Activated naive CD8-positive, alpha-beta T cell treated with anti-CD3 and anti-CD28 coated beads for 36 hours (primary cell): ENCODE measurements at places on chromosomes 7 and 10.

DNA sequence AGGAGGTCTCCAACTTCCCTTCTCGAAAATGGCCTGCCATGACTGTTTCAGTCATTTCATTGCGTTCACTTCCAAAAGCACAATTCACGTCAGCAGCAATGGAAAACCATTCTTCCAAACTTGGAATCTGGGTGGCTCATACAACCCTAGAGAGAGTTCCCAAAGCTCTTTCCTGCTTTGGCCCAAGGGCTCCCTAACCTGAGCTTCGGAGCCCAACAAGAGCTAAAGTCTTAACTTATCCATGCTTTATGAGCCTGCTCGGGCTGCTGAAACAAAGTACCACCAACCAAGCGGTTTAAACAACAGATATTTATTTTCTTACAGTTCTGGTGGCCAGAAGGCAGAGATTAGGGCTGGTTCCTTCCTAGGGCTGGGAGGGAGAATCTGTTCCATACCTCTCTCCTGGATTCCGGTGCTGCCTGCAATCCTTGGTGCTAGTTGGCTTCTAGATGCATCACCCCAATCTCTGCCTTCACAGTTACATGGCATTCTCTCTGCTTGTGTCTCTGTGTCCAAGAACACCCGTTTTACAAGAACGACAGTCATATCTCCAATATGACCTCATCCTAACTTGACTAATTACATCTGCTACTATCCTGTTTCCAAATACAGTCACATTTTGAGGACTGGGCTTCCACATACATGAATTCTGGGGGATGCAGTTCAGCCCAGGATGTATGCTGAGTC lies 33.5 kb downstream of the CAMK2B start:
- DNase-seq: no peak

DNA sequence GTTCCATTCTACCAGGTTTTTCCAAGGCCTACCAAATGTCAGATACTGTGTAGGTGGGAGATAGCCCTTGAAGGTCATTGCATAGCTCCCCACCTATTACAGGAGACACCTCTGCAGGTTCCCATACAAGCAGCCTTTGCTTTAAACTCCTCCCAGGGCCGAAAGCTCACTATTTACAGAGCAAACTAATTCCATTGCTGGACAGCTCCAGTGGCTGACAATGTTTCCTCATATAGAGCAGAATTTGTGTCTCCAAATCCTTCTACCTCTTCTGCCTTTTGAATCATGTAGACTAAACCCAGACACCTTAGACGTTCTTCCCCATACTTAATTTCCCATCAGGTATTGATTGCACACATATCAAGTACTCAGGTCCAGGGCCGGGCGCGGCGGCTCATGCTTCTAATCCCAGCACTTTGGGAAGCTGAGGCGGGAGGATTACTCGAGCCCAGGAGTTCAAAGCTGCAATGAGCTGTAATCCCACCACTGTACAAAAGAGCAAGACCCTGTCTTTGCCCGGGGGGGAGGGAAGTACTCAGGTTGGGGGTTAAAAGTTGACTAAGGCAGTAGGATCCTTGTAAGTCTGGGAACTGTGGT lies 2.1 kb downstream of the CNNM1 start:
- no peak for DNase-seq

GRCh38 chr7:77982926-77983550 lies 184.5 kb downstream of the PHTF2 start:
- no peak for DNase-seq

- no peak for DNase-seq
Observed at GRCh38 chr10:101624526-101625102, 36.5 kb downstream of the DPCD start.

DNA sequence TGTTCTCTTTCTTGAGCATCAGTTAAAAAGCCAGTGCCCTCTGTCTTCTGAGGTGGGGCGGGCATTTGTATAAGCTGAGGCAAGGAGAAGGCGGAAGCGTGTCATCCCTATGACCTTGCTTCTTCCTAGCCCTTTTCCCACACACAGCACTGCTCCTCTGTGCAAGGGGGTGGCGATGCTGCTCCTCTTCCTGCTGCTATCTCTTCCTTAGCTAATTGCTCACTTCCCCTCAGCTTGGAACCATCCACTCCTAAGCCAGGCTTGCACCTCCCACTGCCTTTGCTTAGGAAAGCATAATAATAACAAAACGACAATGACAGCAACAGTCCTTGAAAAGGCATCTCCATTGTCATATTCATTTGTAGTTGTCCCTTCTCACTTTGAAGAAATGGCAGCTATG lies 366.9 kb downstream of the PHTF2 start:
- DNase-seq: no peak

GRCh38 chr7:155597753-155598140 lies 46.7 kb upstream of the RBM33 start:
- DNase-seq: no peak

- no peak for DNase-seq
Observed at GRCh38 chr10:6395606-6396005, 184.5 kb downstream of the PRKCQ start.

- no peak for DNase-seq
Observed at GRCh38 chr10:100632027-100632426, 96.3 kb downstream of the HIF1AN start.

- DNase-seq: no peak
Observed at GRCh38 chr7:112080441-112080840, 125.8 kb downstream of the DOCK4 start.

GRCh38 chr10:111479966-111480365 lies 403.1 kb downstream of the ADRA2A start:
- DNase-seq: no peak

DNA sequence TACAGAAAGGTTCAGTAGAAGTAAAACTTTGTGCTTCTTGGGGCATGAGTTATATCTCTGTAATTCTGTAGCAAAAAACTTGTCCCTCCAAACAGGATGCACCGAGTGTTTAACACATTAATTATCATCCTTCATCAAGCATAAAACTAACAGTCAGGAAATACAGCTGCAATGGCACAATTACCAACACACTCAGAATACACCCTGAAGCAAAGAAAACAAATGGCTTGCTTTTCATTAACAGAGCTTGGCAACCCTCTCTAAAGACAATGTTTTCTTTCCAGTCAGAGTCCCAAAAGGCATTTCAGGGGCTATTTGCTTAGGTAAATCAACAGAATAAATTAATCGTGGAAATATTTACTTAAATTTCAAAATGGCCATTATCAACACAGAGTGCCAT lies 107.7 kb downstream of the ICA1 start:
- DNase-seq: no peak

DNA sequence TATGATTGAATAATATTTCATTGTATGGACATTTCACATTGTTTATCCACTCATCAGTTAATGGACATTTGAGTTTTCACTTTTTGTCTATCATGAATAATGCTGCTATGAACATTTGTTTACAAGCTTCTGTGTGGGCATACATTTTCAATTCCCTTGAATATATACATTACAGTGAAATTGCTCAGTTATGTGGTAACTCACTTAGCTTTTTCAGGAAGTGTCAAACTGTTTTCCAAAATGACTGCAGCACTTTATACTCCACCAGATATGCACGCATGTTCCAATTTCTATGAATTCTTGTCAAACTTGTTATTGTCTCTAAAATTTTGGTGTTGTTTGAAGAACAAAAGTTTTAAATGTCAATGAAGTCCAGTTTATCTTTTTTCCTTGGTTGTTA lies 401.2 kb downstream of the THSD7A start:
- DNase-seq: no peak

DNA sequence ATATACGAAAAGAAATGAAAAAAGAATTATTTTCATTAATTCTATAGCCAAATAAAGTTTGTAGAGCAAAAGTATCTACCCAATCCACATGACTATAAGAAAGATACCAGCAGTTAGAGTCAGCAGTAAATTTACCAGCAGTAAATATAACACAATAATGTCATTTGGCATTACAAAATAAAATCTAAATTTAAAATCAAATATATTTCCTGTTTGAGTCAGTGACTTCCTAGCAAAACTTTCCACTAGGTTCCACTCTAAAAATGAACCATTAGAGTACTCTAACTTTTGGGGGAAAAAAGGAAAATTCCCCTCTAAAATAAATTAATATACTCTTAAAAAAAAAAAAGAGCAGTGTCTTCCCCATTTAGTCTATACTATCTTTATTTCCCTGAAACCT lies 144.8 kb downstream of the CPEB3 start:
- DNase-seq: no peak

- DNase-seq: no peak
Observed at GRCh38 chr7:20264623-20265022, 47.4 kb upstream of the MACC1 start.

DNA sequence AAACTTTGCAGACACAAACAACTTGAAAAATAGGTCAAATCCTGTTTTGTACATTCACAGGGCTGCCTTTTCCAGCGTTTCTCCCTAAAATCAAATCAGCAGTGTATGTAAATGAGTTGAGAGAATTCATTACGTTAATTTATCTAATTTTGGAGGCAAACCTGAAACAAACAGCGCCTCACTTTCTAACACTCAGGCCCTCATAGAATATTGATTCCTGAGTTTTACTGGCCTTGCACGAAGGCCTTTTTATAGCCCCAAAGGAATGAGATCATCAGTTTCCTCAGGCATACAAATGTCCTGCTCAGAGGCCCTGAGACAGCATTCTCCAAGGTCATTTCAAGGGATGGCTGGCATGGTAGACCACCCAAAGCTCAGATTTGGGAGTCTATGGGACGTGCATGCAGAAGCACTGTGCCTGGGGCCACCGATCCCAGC lies 131.7 kb upstream of the CHST15 start:
- no peak for DNase-seq

DNA sequence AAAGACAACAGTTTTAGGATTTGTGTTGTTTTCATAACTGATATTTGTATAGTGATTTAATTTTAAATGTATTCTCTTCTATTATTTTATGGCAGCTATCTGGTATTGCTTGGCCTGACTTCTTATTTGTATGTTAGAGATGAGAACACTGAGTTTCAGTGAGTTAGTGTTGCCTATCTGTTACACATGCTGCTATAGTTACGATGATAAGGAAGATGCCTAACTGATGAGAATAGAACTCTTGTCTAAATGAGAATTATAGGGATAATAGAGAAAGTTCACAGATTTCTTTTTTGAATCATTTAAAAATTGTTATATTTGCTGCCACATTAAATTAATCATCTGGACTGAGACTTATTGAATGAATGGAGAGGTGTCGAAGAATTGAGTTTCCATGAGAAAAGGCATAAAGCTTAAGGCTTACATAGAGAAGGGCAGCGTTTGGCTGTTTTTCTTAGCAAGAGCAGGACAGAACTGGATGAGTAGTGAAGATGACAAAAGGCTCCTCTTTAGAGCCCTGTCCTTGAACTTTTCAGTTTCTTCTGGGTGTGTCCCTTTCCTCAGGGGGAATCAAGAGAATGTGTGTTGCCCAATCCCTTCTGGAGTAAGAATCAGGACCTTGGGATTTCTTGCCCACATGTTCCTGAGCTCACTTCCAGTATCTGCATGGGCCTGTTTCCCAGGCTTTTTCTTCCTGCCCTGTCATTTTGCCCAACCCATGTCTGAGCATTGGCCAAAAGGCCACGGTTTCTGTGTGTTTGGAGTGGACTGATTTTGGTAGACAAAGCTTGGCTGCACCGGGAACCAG lies 195.6 kb upstream of the CSTF2T start:
- DNase-seq: no peak

- no peak for DNase-seq
Observed at GRCh38 chr7:137628216-137628615, 218.6 kb downstream of the DGKI start.

DNA sequence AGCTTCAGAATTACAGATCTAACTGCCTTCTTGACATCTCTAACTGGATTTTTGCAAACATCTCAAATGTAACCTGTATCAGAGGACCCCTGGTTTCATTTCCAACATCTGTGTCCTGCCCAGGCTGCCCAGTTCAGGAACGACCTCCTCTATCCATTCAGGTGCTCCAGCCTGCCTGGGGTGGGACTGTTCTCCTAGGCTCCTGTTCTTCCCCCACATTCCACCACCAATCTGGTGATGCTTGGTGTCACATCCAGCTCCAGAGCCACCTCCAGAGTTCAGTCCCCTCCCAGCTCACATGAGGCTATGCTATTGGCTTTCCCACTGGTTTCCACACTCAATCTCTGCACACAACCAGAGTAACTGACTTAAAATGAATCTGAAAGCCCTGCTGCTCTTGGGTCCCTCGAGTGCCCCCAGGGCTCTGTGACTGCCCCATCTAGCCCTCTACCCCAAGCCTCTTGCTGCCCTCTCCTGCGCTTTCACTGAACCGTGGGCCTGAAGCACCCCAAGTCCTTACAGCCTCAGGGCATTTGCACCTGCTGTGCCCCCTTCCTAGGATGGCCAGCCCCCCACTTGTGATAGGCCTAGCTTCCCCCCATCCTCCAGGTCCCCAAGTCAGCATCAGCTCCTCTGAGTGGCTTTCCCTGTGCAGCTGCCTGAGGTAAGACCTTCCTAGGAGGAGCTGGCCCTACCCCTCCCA lies 46.1 kb downstream of the PPIF start:
- DNase-seq: no peak

GRCh38 chr7:36806891-36807290 lies 82.6 kb upstream of the AOAH start:
- DNase-seq: no peak

- no peak for DNase-seq
Observed at GRCh38 chr10:124069341-124070264, 23.8 kb downstream of the CHST15 start.

- no peak for DNase-seq
Observed at GRCh38 chr7:149642589-149642988, 130.8 kb downstream of the ZNF467 start.

DNA sequence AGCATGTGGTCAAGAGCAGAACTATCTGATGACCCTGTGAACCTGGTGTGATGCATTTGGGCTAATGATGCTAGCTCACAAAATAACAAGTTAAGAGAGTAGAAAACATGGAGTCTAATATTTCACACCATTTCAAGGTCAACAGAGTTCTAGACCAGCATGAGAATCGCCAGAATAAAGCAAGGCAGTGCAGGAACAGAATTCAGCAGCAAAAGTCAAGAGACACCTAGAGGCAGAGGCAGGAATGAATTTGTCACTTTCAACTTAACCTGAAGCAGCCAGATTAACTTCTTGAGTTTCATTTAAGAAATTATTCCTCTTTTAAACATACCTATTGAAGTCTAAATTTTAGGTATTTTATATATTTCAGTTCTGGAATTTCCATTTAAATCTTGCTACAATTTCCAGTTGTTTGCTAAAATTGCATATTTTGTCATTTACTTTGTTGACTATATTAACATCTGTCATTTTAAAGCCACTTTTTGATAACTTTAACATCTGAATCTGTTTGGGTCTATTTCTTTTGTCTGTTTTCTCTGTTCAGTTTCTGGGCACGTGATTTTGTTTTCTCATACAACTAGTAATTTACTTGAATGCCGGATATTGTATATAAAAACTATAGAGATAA lies 44.2 kb upstream of the PRSS58 start:
- no peak for DNase-seq

- DNase-seq: peak; percentile 10
Observed at GRCh38 chr10:122142641-122143237, 128.4 kb upstream of the BTBD16 start.

DNA sequence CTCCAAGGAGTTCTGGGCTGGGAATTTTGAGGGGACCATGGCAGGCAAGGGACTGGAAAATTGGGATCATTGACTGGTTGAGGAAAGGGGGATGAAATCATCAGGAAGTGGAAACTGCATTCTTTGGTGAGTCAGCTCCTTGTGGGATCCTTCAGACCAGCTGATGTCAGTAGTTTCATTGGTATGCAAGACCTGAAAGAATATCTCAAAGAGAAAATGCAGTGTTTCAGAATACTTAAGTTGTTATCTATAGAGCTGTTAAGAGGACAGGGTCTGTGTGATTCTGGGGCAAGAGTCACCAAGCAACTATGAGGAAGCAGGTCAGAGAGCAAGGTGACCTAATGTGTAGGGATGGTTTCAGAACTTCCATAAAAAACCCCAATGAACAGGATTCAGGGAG lies 595.9 kb upstream of the AUTS2 start:
- DNase-seq: no peak

- no peak for DNase-seq
Observed at GRCh38 chr7:491292-491957, 28.2 kb downstream of the PDGFA start.
